ENCODE measurements at places on chromosomes 7 and 10.

- DNase-seq, result no peak
Observed at GRCh38 chr10:12050528-12050927, 7.9 kb upstream of the UPF2 start.

GRCh38 chr10:113133497-113134115, 183.6 kb downstream of the TCF7L2 start:
- DNase-seq, result no peak

- DNase-seq, result peak; percentile 51
Observed at GRCh38 chr7:2863461-2864066, 19.5 kb upstream of the GNA12 start.

- no peak for DNase-seq
Observed at GRCh38 chr7:21317966-21318915, 109.6 kb upstream of the SP4 start.

DNA sequence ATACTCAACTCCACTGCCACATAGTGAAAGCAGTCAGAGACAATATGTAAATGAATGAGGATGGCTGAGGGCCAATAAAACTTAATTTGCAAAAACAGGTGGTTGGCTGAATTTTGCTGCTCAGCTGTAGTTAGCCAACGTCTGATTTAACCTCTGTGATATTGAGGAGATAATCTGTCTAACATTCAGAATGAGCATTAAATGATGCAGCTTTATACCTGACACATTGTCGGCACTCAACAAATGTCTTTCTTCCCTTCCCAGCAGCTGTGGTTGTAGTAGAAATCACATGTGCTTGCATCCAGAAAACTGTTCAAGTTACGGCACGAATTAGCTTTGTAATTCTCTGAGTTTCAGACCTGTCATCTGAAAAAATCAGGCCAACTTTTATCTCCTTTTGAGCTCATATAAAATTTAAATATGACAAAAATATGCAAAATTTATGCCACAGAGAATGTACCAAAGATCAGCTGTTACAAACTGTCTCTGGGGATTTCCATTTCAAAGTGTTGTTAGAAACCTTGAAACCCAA, 1239.7 kb downstream of the GATA3 start:
- no peak for DNase-seq

DNA sequence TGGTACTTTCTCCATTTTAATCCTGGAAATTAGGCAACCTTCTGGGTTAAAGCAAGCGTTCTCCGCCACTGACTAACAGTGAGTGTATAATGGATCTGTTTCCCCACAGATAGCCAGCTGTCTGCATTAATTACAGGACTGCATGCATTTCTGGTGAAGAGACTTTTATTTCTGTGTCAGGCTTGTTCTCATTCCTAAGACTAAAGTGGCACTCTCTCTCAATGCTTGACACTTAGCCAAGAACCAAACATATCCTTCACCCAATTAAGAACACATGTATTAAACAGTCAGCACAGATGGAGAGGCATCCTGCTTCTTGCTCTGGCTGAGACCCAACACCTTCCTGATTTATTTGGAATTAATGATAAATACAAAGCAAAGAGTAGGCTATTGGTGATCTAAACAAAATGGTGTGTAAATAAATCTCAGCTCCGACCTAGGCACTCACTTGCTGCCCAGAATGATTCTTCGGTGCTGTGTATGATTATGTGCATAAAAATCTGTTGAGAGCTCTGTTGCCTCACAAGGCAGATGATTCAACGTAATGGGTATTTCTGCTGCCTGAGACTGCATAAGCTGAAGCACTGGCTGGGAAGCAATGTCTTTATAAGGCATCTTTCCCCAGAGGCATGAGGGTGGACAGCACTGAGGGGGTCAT, 16.8 kb downstream of the CALU start:
- no peak for DNase-seq

DNA sequence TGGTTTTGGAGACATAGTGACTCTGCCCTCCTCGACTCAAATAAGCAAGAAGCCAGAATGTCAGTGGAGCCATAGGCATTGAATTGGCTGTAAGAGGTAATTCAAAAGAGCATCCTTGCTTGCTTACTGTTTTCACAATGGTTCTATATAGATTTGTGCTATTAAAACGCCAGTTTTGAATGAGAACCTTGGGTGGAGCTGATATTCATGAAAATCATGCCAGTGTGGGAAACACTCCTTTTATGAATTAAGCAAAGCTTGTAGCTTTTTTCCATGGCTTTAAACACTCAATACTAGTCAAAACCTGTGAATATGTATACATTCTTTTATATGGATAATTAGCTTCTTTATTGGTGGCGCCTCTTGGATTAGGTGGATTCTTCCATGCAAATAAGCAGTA, 252.5 kb downstream of the SLC25A13 start:
- DNase-seq, result no peak

GRCh38 chr10:107649249-107649648, 484.7 kb upstream of the SORCS1 start:
- DNase-seq, result no peak

GRCh38 chr10:66747451-66747850, 178.4 kb upstream of the LRRTM3 start:
- no peak for DNase-seq

- no peak for DNase-seq
Observed at GRCh38 chr7:74483402-74484336, 30.0 kb downstream of the GTF2IRD1 start.

- DNase-seq, result no peak
Observed at GRCh38 chr10:24790599-24790998, 66.9 kb upstream of the ARHGAP21 start.

- DNase-seq, result no peak
Observed at GRCh38 chr7:93559639-93560491, 14.7 kb downstream of the CALCR start.

GRCh38 chr7:134692344-134692705, 45.7 kb downstream of the BPGM start:
- DNase-seq, result no peak

- no peak for DNase-seq
Observed at GRCh38 chr10:70232155-70232858, 922 bp downstream of the PPA1 start.

DNA sequence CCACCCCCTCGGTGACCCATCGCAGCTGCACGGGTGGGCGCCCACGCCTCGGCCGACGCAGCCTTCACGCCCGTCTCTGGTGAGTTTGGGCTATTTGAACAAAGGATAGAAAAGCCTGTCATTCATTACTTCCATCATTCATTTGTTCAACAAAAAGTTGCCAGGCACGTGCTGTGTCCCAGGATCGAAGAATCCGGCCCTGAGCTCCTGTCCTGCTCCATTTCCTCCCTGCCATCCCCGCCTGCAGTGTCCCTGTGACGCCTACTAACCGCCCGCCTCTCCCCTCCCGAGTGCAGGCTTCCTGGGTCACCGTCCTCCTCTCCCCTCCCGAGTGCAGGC, 340.1 kb downstream of the WDR37 start:
- no peak for DNase-seq

- DNase-seq, result no peak
Observed at GRCh38 chr7:158275711-158276413, 311.8 kb downstream of the PTPRN2 start.

DNA sequence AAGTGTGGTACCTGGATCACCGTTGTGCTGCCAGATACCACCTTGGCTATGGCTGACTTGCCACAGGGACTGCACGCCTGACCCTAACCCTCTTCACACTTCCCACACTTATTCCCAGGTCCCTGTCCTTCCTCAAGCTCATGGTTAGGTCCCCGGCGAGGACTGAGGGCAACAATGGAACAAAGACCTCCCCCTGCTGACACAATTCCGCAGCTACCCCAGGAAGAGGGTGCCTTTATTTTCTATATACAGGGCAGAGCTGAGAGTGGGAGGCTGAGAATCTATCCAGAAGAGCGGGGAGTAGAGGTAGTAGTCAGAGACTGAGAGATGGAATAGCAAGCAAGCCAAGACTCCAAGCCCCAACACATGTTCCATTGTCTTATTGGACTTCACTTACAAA, 118.1 kb upstream of the SEM1 start:
- no peak for DNase-seq

- no peak for DNase-seq
Observed at GRCh38 chr10:80755893-80756292, 218.2 kb downstream of the SH2D4B start.

- no peak for DNase-seq
Observed at GRCh38 chr10:17756557-17757217, 4.7 kb downstream of the TMEM236 start.

- no peak for DNase-seq
Observed at GRCh38 chr7:151590071-151590849, 70.6 kb upstream of the RHEB start.

DNA sequence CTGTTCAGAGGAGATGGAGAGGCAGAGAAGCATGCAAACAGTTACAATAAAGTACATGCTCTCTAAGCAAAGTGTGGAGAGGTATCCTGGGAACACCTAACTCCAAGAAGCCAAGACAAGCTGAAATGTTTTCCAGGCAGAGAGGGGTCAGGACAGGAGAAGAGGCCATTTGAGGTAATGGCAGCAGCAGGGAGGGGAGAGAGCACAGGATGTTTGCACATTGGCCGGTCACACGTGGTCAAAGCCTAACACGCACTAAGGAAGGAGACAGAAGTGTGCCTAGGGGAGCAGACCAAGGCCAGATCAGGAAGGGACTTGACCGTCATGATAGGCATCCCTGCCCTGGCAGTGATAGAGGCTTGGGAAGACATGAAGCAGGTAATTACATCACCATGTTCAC, 101.5 kb downstream of the CTTNBP2 start:
- no peak for DNase-seq

- DNase-seq, result no peak
Observed at GRCh38 chr10:102620591-102621442, 23.5 kb upstream of the TRIM8 start.

DNA sequence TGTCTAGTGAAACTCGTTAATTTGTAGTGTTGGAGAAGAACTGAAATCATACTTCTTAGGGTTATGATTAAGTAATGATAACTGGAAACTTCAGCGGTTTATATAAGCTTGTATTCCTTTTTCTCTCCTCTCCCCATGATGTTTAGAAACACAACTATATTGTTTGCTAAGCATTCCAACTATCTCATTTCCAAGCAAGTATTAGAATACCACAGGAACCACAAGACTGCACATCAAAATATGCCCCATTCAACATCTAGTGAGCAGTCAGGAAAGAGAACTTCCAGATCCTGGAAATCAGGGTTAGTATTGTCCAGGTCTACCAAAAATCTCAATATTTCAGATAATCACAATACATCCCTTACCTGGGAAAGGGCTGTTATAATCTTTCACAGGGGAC, 187.6 kb downstream of the CFTR start:
- DNase-seq, result no peak

DNA sequence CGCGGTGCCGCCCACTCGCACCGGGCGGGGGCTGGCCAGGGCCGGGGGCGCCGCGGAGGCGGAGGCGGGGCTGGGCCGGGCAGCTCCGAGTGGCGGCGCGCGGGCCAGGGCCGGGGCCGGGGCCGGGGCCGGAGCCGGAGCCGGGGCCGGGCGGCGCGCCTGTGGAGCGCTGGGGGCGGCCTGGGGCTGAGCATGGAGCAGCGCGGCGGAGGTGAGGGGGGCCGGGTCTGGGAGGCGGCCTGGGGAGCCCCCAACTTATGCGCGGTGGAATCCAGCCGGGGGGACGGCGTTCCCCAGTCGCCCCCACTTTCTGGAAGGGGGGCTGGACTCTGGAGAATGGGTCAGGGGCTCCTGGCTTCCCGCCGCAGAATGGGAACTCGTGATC, at the start of gene LZTS2:
LZTS2 (plus strand) TSS at position 67 of the 385 bp plus-strand sequence. CDS start 2,731 bp downstream, outside the sequence.
- no peak for DNase-seq

DNA sequence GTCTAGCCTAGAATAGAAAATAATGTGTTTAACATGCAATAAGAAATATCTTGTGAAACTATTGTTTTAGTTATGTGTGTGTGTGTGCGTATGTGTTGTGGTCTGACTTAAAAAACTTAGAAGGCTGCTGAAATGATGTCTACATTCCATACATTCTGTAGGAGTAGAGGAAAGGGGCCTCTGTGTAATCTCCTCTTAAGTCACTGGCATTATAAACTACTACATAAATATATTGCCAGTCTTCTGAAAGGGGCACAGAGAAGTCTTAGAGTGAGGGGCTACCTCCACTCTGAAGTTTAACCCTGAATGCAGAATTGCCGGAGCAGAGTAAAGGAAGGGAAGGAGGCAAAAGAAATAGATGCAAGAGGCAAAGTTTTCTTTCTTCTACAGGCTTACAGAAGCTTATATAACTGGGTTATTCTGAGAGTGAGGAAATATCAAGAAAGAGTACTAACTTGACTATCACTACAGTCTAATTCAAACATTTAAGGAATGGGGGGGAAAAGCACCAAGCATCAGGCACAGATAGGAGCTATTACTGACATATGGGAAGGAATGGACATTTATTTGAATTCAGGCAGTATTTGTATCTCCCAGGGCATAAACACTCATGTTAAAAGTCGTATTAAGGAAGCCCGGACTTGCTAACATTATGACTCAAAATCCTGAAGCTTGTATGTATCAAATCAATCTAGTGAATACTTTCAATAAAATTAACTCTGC, 75.7 kb downstream of the DNAJC1 start:
- no peak for DNase-seq

- no peak for DNase-seq
Observed at GRCh38 chr10:22319980-22320558, 830 bp upstream of the BMI1 start.

- DNase-seq, result no peak
Observed at GRCh38 chr7:75878312-75878768, 494 bp upstream of the RHBDD2 start.

GRCh38 chr10:43913676-43914235, 265.1 kb upstream of the ZNF32 start:
- no peak for DNase-seq

- peak; percentile 15 for DNase-seq
Observed at GRCh38 chr10:100341953-100342626, 4.9 kb upstream of the SCD start.
